Sigmoid colon (tissue), 7 donors: ENCODE measurements at places on chromosomes 4 and X. TPM values are rescaled to one million over a fixed set of nuclear protein-coding genes. Genes with fewer than 3 reads are reported as not detected.

DNA sequence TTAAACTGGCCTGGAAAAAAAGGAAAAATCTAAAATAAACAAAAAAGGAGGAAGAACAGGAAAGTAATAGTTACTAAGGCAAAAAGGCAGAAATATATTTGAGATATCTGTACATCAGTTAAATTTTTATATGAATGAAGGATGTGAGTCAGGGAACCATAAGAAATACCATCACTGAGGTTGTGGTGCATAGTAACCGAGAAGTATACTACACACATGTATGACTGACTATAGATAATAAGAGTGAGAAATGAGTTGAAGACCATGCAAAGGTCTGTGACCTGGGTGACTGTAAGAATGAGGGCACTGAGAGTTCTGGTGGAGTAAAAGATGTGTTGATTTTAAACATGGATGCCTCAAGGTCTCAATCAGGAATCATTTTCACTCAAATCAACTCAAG, 220.6 kb upstream of the FAM241A start:
- no peak overlapping the region for H3K27ac ChIP-seq
- H3K36me3 ChIP-seq: no peaks in the 10 kb centered on the region
- no peaks in the 10 kb centered on the region for H3K27me3 ChIP-seq
- no peak overlapping the region for H3K4me3 ChIP-seq

DNA sequence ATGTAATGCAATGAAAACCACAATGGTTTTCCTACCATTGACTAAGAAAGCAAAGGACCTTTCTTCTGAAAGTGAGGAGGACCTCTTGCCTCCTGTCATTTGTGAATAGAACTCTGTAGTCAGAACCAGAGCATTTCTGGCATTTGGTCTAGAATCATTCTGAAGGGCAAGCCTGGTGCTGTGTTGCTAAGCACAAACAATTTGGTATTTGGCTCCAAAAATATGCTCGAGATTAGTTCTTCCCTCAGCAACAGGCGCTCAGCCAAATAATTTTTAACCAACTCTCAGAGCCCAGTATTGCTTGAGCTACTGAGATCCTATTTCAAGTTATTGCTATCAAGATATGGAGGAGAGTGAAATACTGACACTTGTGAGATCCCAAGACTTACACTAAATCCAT, 71.0 kb downstream of the SNCA start:
- H3K27me3 ChIP-seq: no peaks in the 10 kb centered on the region
- peak overlapping the region; percentile 43 for H3K27ac ChIP-seq
- no peaks in the 10 kb centered on the region for H3K36me3 ChIP-seq
- H3K4me3 ChIP-seq: no peak overlapping the region
- DNase-seq: no peak

Gene BEND4
- total RNA-seq: 0.36 TPM

Gene NUP62CL
- 0.71 TPM for total RNA-seq

Gene EREG
- total RNA-seq: 2.0 TPM

DNA sequence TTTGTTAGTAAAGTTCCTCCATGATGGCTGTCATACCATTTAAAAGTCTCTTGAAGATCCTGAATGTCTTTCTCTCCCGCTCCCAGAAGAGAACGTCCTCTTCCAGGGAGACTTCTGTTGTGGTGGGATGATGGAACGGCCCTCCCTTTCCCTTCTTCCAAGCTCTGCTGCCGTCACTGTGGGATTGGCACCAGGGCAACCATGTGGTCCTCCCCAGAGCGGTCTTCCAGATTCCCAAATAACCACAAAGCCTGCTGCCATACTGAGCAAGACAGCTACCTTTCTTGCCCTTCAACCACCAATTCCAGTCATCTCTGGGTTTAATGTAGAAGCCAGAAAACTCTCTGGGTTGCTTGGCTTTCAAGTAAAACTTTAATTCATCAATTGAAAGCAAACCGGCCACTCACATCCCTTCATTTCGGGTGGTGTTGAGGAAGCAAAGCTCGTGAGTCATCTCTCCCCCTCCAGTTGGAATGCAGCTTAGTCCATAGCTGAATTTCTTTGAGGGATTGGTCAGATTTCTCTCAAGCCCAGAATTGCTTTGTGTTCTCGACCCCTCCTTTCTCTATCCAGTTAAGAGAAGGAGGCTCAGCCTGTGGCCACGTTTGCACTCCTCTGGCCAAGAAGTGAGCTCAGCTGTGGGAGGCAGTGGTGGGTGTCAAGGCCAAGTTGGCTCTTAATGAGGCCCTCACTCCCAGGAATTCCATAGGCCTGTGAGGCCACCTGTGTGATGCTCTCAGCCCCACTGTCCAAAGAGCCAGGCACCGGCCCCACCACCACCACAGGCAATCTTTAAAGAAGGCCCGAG, 36.9 kb downstream of the FHDC1 start:
- H3K27ac ChIP-seq: no peak overlapping the region
- H3K4me3 ChIP-seq: no peak overlapping the region
- H3K27me3 ChIP-seq: no peaks in the 10 kb centered on the region
- no peaks in the 10 kb centered on the region for H3K36me3 ChIP-seq
- no peak for DNase-seq

- H3K4me1 ChIP-seq: no peaks in the 10 kb centered on the region
- H3K4me3 ChIP-seq: no peak overlapping the region
- no peaks in the 10 kb centered on the region for H3K36me3 ChIP-seq
- no peak overlapping the region for H3K27ac ChIP-seq
- DNase-seq: no peak
- H3K27me3 ChIP-seq: no peaks in the 10 kb centered on the region
These were observed 64.6 kb downstream of the CNKSR2 start for GRCh38 chrX:21438792-21439191.

Gene RNF175
- total RNA-seq: not detected

DNA sequence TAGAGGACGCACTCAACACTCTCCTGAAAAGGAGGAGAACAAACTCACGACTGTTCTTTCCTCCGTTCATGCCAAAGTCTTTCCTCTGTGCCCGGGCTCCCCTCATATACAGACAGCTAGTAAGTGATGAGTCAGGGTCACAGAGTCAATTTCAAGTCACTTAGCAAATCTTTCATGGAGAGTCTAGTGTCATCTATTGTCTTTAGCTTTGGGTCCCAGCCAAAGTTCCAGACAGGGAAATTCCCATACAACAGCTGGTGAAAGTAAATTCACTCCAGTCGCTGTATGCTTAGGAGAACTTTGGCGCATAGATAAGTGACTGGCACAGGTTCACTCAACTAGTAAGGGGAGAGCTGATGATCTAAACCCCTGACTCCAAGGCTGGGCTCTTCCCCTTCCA, 226.5 kb downstream of the MID1 start:
- H3K27me3 ChIP-seq: no peaks in the 10 kb centered on the region
- no peak overlapping the region for H3K27ac ChIP-seq
- DNase-seq: no peak

- no peak overlapping the region for H3K4me3 ChIP-seq
- no peak overlapping the region for H3K27ac ChIP-seq
- H3K36me3 ChIP-seq: no peaks in the 10 kb centered on the region
- peaks cover 6% of the 10 kb centered on the region for H3K4me1 ChIP-seq
These were observed 5.2 kb downstream of the CXCL1 start for GRCh38 chr4:73874386-73874785.

Gene CAPN6
- total RNA-seq: 0.81 TPM

DNA sequence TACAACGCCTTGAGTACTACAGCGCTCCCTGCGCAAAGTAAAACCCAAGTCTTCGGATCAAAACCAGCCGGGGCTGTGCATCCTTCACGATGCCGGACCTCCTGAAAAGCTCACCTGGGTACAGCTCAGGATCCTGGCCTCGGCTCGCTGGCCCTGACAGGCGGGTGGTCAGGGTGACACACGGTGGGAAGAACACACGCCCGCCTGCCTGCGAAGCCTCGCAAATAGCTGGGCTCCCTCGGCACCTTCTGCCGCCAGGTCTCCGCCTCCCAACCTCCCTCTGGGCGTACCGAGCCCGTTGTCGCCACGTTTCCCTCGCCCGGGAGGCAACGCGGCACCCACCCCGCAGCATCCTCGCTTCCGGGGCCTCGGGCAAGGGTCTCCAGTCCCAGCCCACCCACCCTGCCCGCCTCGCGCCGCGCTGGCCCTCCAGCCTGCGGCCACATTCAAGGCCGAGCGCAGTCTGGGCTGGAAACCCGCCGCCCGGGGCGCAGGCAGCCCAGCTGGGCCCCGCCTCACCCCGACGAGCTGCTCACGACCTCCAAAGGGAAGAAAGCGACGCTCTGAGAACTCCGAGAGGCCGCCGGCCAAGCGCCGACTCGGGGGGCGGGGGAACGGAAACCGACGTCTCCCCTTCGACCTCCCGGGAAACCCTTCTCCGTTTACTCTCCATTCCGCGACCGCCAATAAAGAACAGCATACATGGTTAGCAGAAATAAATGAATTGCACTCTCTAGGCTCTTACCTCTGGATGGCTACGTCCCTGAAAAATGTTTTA, 511 bp downstream of the PPM1K start:
- H3K27me3 ChIP-seq: no peaks in the 10 kb centered on the region
- DNase-seq: peak; percentile 82
- peak overlapping the region; percentile 93 for H3K27ac ChIP-seq
- H3K4me1 ChIP-seq: no peaks in the 10 kb centered on the region
- H3K36me3 ChIP-seq: no peaks in the 10 kb centered on the region

- no peaks in the 10 kb centered on the region for H3K36me3 ChIP-seq
- H3K27ac ChIP-seq: no peak overlapping the region
- H3K27me3 ChIP-seq: no peaks in the 10 kb centered on the region
- DNase-seq: no peak
- H3K4me3 ChIP-seq: no peak overlapping the region
- H3K4me1 ChIP-seq: no peaks in the 10 kb centered on the region
These were observed 13.7 kb upstream of the WDR1 start for GRCh38 chr4:10130178-10130888.

- no peak for DNase-seq
- peak overlapping the region; percentile 48 for H3K27ac ChIP-seq
- H3K36me3 ChIP-seq: peaks cover 35% of the 10 kb centered on the region
- no peaks in the 10 kb centered on the region for H3K27me3 ChIP-seq
- H3K4me3 ChIP-seq: no peak overlapping the region
- peaks cover 43% of the 10 kb centered on the region for H3K4me1 ChIP-seq
These were observed 60.7 kb downstream of the ANTXR2 start for GRCh38 chr4:80012291-80012690.
